ENCODE measurements at places on chromosomes 6 and 20.

DNA sequence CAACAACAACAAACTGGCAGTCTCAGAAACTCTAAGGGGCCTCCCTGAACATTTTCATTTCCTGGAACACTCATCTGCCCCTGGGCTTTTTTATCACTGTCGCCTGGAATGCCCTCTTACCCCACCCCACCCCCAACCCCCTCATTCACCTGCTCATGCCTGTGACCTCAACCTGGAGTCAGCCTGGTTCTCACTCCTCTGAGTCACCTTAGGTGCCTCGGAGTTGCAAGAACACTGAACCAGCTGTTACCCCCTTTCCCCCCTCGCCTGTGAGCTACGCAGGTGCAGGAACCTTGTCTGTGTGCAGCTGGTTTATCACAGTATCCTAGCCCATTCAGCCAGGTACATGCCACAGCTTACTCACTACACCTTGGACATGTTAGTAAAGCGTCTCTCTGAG, 12.8 kb upstream of the SNAI1 start:
- no peak for DNase-seq

DNA sequence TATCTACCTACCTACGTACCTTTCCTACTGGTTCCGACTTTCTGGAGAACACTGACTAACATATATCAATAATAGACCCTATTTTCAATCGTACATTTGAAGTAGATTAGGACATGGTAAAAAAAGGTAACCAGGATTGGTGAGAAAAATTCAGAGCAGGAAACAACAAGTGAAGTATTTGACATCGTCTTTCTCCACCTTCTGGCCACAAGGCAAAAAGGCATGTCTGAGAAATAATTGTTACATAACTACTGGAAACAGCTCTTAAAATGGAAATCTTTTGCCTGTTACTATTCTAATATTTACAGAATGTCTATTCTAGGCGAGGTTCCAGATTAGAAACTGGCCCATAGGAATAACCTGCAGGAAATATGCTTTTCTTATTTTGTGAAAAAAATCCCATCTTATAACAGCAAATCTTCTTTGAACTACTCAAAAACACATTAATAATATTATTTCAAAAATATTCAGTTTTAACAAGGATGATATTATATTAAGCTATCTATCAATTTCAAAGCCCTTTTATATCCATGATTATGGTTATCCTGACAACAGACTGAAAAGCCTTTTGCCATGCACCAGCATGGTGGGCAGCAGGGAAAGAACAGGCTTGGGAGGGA, 80.8 kb downstream of the RCAN2 start:
- DNase-seq, result no peak

DNA sequence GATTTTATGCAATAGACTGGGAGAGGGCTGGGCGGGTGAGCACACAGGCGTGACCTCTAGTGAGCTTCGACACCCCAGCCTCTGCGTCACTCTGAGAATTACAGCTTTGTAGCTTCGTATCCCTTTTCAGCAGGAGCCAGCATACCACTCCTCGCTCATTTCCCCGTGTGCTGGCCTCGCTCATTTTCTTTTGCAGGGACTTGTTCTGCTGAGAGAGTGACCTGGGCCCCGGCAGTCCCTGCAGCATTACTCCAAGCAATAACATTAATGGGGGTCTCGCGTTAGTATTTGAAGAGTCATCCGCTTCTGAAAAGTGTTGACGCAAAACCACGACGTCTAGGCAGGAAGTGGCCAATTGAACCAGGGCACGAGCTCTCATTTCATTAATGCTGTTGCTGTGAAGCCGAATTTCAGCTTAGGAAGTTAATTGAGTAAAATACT, 193.7 kb downstream of the QKI start:
- no peak for DNase-seq

GRCh38 chr6:26286168-26286877, 78.7 kb upstream of the BTN3A2 start:
- DNase-seq, result no peak

DNA sequence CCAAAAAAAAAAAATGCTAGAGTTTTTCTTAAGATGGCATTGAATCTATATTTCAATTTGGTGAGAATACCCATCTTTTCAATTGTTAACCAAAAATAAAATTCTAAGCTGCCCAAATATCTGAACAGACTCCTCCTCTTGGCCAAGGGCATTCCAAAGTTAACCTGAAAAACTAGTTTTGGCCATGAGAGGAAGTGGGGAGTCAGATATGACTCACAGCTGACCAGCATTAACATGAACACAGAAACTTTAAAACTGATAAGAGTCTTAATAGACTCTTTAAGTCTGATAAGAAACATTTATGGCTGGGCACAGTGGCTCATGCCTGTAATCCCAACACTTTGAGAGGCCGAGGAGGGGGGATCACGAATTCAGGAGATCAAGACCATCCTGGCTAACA, 171.3 kb downstream of the FAXC start:
- DNase-seq, result no peak

DNA sequence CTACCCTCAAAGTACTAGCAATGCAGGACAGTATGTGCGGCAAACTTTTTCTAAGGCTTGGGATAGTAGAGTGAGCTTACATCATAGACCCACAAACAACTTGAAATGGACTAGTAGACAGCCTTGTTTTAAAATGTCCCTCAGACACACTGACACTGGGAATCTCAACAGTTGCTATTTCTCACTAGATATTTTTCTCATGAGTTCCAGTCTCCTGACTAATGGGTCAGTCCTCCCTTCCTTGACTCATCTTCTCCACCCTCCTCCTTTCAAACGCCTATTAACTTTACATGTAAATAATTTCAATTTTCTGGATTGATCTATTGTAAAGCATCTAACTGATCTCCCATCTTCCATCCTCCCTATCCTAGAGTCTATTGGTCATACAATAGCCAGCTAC, 308.3 kb upstream of the PREP start:
- DNase-seq, result no peak

DNA sequence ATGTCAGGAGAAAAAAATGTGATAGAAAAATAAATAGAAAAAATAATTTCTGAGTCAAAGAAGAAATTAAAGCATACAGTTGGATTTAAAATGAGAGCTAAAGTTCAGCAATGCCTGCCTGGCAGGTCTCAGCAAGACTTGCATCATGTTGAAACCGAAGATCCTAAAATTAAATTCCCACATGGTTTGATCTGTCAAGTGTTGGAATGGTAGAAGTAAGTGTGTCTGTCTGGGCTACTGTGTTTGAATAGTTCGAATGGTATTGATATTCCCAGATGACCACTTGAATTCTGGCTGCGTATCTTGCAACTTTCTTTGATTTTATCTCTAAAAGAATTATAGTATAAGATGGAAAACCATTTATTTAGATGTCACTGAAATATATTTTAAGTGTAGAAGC, 1349.6 kb downstream of the EPHA7 start:
- no peak for DNase-seq

DNA sequence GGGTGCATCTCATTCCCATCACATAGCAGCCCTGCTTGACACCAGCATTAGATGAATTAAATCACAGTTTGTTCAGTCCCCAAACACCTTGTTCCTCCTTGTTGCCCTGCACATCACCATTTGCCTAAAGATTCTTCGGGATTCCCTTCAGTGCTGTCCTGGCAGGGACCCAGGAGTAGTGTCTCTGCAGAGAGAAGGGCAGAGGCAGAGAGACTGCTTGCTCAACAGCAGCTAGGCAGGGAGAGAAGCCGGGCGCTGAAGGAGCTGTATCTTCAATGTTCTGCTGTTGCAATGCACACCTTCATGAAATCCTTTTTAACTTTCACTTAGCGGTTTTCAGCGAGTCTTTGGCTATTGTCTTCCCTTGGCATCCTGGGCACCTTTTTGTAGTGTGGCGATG, 362.9 kb downstream of the FARS2 start:
- DNase-seq, result no peak

DNA sequence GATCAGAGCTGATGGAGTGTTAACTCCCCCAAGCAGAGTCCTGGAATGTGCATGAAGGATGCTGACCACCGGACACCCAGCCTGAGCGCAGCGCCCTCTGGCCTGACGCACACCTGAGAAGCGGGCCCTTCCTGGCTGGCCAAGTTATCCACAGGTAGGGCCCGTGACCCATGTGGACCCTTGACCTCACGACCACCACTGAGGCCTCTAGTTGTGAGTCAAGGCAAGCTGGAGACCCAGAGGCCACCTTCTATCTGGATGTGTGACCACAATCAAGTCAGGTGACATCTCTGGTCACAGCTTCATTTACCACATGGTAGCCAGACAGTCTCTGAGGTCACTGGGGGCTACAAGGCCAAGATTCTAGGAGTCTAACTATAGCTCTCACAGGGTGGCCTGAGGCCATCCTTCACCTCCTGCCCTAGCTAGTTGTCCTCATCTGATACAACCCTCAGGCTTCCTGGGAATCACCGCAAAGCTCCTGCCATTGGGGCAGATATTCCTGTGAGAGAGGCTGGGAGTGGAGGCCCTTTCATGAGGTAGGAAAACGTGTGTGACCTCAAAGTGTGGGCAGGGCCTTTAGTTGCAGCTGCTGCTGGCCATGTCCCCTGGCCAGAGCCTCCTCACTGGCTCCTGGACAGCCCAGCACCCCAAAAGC, 53.1 kb downstream of the DSTN start:
- no peak for DNase-seq

- no peak for DNase-seq
Observed at GRCh38 chr20:41064377-41064776, 35.8 kb downstream of the TOP1 start.

DNA sequence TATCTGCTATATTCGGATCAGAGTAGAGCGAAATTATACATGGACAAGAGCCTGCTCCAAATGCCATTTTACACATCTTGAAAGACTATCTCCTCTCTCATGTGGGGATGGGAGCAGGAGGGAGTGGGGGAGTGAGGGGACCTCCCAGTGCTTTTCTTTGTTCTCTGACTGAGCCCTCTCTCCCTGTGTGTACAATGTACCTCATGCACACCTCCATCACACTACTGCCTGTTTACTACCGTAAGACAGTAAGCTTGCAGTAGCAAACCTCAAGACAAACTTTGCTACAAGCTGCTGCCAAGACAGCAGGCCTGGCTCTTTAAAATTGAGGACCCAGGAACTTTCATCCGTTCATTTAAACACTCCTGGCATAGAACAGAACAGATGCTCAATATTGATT, 7.2 kb downstream of the NHSL1 start:
- DNase-seq, result no peak

DNA sequence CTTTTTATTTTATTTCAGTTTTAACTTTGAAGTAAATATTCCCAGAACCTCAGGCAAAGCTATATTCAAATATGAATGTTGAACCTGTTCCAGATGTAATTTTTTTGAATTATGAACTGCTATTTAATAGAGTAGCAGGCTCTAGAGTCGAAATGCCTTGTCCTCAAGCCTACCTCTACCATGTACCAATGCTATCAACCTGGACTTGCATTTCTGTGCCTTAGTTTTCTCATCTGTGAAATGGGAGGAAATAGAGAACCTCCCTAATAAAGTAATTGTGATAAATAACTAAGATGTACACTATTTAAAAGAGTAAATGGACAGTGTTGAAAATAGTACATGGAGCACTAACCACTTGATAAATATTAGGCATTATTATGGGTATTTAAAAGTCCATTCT, 551.6 kb upstream of the JARID2 start:
- DNase-seq, result no peak

- DNase-seq, result no peak
Observed at GRCh38 chr6:31971279-31971992, 502 bp downstream of the DXO start.

GRCh38 chr6:149093643-149094042, 223.9 kb upstream of the TAB2 start:
- no peak for DNase-seq

DNA sequence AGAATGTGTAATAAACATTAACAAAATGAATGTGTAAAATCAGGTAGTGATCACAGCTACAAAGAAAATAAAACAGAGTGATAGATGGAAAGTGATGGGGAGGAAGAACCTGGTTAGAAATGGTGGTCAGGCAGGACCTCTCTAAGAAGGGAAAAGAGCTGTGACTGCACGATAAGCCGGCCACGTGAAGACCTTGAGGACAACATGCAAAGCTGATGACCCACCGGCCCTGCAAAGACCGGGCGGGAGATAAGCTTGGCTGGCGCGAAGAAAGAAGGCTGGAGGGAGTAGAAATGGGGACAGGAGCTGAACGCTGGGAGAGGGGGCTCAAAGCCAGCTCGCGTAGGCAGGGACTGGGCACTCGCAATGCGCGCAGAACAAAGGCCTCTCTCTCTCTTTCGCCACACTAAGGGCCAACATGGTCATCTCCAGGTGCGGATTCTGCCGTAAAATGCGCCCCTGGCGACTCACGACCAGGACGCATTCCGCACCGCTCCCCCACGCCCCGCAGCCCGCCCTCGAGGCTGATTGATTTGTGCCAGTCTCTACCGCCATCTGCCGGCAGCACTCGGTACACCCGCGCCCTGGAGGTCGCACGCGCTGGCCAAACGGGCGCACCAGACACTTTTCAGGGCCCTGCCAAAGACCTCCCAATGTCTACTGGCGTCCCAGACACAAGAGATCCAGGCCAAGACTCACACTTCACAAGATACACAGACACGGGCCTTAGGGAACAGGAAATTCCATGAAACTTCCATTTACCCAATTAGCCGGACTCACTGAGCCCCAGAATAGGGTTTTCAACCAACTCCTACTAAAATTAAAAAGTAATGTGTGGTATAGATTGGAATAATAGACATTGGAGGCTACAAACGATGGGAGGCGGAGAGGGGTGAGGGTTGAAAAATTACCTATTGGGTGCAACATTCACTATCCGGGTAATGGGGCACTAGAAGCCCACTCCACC, 9.4 kb downstream of the DEFB132 start:
- DNase-seq, result peak; percentile 64

DNA sequence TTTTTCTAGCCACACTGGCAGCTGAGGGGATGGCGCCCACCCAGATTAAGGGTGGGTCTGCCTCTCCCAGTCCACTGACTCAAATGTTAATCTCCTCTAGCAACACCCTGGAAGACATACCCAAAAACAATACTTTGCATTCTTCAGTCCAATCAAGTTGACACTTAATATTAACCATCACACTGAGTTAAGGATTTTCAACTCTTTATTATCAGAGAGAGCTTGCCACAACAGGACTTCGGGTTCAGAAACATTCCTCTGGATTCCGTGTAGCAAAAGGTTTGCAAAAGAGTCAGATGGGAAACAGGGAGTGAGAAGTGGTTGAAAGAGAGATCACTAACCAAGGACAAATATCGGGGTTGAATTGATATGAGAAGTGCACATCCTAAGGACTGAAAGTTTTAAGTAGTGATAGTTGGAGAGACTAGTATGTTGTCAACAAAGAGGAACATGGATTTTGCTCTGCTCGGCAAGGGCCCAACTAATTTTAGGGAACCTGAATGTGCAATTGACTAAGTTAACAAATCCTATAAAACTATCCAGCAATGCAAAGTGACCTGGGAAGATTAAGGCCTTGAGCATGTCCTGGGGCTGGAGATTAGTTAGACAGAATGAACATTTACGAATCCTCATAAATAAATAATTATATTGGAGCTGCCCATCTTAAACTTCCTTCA, 137.0 kb upstream of the TENT5A start:
- no peak for DNase-seq

- no peak for DNase-seq
Observed at GRCh38 chr6:134707342-134708031, 242.4 kb downstream of the ALDH8A1 start.

DNA sequence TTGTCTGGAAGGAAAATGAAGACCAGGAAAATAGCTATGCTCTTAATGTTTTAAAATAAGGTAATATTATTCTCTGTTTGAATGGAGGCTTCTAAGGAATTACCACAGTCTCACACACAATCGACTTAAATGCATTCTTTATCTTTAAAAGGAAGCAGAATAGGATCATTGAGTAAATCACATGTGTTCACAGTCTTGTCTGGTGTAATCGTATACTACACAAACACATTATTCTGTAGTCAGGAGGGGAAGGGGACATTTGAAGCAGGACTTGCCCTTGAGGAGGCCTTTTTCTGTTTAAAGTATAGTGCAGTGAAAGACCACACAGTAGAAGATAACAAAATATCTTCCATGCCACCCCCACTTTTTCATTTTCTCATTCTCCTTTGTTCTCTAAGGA, 20.6 kb upstream of the REV3L start:
- no peak for DNase-seq
